G401 (cell line): ENCODE measurements at places on chromosomes 2 and 18.
A peak's percentile ranks its signal among the peaks of the same experiment; 100 is the strongest.

DNA sequence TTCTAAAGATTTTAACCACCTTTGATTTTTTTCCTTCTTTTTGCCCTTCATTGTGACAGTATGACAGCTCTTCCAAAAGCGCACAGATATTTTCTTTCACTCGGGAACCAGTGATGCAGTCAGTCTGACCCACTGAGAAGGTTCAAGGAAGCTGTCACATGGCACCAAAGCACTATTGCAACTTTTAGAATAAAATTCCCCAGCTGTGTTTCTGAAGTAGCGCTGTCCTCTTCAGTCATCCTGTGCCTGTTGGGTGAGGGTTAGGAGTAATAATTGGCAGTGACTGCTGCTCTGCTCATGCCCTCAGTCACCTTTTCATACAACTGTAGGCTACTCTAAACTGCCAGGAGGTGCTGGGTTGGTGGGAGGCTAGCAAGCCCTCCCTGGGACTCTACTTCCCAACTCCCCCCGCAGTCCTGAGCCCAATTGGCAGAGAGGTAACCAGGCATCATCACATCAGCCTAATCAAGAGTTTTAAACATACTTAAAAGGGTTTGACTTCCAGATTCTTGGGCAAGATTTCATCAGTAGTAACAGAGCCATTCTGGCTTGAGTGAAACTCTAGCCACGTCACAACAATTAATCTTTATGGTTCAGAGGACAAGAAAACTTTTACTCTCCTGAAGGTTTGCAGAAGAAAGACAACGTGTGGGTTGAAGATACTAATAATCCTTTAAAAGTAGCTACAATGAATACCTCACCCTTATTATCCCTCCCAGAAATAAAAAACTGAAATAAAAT is 473.3 kb downstream of the FBXO15 start:
- DNase-seq, result no peak

- DNase-seq, result peak; percentile 95
Measured at GRCh38 chr2:182522405-182522896, 95.6 kb upstream of the PDE1A start.

DNA sequence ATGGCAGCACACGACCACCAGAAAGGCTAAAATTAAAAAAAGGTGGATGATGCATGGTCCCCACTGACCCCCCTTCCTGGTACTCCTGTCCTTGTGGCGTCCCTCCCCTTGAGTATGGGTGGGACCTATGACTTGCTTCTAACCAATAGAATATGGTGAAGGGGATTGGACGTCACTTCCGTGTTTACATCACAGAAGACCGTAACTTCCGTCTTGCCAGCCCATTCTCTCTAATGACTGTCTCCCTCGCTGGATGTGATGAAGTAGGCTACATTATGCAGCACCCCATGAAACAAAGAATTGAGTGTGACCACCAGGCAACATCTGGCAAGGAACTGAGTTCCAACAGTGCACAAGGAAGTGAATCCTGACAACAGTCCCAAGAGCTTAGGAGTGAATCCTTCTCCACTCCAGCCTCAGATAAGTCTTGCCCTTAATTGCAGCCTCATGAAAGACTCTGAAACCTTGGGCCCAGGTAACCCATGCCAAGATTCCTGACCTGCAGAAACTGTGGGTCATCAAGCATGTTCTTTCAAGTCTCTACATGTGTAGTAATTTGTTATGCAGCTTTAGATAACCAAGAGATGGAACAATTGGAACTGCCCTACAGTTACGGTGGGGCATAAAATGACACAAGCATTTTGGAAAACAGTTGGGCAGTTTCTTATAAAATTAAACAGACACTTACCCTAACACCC is 80.1 kb upstream of the NPAS2 start:
- no peak for DNase-seq

GRCh38 chr18:51654488-51655326 is 457.2 kb upstream of the MEX3C start:
- DNase-seq, result no peak

DNA sequence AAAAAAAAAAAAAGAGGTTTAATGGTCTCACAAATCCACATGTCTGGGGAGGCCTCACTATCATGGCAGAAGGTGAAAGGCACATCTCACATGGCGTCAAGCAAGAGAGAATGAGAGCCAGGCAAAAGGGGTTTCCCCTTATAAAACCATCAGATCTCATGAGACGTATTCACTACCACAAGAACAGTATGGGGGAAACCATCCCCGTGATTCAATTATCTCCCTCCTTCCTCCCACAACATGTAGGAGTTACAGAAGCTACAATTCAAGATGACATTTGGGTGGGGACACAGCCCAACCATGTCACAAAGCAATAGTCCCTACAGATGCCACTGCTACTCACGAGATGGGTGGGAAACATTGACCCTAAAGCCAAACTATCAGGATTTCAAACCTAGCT is 392.7 kb upstream of the ID2 start:
- DNase-seq, result no peak

GRCh38 chr2:152466980-152467676 is 132.2 kb downstream of the FMNL2 start:
- DNase-seq, result peak; percentile 72

- peak; percentile 66 for DNase-seq
Measured at GRCh38 chr2:241391892-241392665, 36.0 kb downstream of the FARP2 start.

DNA sequence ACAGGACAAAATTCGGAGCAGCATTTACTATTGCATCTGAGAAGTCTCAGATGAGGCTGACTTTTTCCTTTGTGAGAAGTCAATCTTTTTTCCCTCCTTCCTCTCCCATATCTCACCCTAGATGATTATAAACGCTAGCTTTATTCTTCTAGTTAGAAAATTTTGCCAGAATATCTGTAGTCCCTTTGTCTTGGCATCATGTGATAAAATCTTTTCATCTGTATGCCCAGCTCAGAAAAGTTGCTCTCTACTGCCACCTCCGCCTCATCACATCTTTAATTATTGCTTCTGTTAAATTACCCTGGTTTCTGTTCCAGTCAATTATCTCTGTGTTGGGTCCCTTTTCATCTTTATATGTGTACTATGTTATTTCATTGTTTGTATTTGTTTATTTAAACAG is 210.8 kb upstream of the SLC35G4 start:
- no peak for DNase-seq

DNA sequence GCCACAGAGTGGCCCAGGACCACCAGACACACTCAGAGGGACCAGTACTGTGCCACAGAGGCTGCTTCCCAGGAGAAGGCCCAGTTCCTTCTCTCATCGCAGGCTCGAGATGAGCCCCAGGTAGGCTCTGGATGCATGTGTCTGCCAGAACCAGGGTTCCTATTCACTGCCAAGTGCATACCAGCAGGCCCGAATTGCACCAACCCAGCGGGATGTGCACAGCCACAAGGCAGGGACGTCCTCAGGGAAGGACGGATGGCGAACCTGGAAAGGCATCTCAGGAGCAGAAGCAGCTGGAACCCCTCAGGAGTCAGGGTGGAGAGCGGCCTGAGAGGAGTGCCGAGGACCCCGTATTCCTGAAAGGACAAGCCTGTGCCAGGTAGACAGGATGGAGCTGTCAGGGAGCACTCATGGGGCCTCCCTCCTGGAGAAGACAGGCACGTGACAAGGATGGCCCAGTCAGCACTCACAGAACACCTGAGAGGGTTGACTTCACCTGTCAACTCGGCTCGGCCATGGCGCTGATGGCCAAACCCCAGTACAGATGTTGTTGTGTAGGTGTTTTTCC is 73.7 kb downstream of the PTGR3 start:
- no peak for DNase-seq

- no peak for DNase-seq
Measured at GRCh38 chr2:153394686-153395085, 83.9 kb downstream of the RPRM start.

GRCh38 chr2:8053216-8053615 is 628.6 kb upstream of the ID2 start:
- DNase-seq, result no peak

GRCh38 chr2:8234253-8234652 is 447.6 kb upstream of the ID2 start:
- no peak for DNase-seq

GRCh38 chr2:102002228-102002627 is 10.5 kb downstream of the IL1R2 start:
- no peak for DNase-seq

DNA sequence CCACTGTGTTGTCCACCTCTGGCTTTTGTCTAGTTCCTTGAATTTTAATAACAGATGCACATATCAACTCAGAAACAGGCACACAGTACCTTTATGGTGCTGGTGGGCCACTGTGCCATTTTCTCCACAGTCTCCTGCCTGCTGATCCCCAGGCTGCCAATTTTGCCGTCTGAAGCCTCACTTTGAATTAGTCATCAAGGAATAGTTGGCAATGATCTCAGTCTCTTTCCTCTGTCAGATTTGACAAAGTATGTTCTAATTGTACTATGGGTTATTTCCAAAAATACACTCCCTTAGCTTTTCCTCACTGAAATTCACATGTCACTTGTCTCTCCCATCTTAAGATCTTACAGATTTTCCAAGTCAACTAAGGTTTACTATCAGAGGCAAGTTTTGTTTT is 140.7 kb downstream of the ZNF516 start:
- no peak for DNase-seq

DNA sequence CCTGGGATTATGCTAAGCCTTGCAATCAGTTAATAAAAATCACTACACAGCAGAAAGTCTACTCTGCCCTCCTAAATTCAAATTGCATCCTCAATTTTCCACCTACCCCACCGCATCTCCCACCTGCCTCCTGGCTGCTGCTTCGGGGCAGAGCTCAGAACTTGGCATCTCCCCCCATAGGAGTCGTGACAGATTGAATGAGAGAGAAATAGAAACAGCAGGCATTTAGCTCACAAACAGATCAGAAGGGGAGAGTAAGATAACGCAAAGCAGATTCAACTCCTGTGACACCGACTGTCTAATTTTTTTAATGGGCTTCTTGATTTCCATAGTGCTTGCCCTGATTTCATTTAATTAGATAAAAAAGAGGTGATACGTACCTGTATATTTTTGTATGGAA is 24.7 kb upstream of the LRRC30 start:
- no peak for DNase-seq

DNA sequence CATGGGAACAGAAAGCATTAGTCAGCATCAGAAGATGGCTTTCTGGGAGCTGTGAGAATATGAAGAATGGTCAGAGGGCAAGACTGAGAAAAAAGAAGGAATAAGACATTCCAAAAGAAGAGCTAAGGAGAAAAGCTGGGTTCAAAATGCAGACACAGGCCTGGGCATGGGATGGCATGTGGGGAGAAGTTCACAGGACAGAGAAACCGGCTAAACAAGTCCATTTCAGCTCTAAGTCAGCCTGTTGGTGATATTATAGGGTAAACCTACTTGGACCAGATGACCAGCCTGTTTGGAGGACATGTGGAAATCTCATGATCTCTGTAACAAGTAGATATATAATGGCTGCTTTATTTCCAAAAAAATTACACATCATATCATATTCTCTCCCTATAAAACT is 91.7 kb upstream of the MEIS1 start:
- no peak for DNase-seq

DNA sequence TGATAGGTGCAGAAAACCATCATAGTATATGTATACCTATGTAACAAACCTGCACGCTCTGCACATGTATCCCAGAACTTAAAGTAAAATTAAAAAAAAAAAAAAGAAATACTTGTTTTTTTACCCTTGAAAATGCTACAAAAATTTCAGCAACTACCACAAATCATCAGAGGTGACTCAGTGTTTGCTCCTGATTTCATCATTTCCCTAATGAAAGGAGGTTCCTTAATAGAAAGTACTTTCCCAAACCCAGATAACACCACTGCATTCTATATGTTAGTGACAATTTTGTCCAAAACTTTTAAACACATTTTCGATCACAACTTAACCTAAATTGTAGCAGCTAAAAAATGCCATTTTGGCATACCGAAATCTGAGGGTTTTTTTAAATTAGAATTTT is 163.3 kb downstream of the SLC39A10 start:
- no peak for DNase-seq

- no peak for DNase-seq
Measured at GRCh38 chr2:218000136-218000535, 2.7 kb downstream of the TNS1 start.

GRCh38 chr18:58996131-58996641 is 131.5 kb downstream of the ZNF532 start:
- no peak for DNase-seq

DNA sequence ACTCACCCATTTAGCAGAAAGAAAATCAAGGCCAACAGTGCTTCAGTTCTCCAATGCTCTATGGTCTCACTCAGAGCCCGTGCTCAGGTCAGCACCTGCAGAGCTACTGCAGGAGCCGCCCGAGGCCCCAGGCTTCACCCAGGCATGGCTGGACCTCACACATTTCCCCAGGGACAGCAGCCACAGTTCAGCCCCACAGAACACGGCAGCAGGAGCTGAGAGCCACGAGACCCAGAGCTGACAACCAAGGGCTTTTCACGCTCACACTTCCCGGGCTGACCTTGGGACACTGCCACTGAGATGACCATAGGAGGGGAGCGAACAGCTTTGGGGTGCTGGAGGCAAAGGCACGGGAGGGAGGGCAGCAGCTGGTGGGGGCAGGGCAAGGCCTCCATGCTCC is 4.2 kb downstream of the TMEM18 start:
- no peak for DNase-seq

- DNase-seq, result peak; percentile 1
Measured at GRCh38 chr2:147469471-147469870, 375.4 kb upstream of the ACVR2A start.

DNA sequence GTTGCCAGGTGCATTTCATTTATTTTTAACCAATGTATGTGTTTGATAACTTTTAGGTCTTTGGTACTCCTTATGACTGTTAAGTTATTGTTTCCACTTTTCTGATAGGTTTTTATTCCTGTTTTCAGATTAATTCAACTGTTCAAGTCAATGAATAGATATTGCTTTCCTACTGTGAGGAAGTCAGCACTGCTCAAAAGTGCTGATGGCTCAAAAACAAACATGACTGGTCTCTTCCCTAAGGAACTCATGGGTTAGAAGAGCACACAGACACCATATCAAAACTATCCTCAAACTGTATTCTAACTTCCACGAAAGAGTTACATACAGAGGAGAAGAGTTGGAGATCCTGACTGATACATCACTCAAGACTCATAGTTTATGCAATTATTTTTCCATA is 39.9 kb upstream of the REG3G start:
- no peak for DNase-seq

DNA sequence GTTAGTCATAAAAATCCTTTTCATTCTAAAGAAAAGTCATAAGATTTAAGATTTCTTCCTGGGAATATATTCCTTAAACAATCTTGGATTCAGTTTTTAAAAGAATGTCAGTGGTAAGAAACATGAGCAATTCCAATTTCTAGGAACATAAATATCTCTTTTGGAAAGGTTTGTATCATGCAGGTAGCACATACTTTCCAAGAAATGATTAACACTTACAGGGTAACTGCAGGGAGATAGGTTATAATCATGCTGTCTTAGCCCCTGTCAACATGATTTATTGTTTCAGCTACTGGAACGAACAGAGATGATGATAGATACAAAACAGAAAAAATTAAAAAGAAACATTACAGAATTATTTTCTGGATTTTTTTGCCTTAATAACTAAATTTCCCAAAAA is 1537.7 kb downstream of the LRP1B start:
- no peak for DNase-seq

- no peak for DNase-seq
Measured at GRCh38 chr2:218152172-218152571, 14.6 kb downstream of the CXCR1 start.

- DNase-seq, result no peak
Measured at GRCh38 chr2:47777277-47777937, 5.5 kb upstream of the MSH6 start.
